ENCODE measurements at places on chromosomes 4 and X.
A peak's percentile ranks its signal among the peaks of the same experiment; 100 is the strongest.

- peak; percentile 97 for DNase-seq
Measured at GRCh38 chr4:98626350-98626749, 32.1 kb downstream of the TSPAN5 start.

DNA sequence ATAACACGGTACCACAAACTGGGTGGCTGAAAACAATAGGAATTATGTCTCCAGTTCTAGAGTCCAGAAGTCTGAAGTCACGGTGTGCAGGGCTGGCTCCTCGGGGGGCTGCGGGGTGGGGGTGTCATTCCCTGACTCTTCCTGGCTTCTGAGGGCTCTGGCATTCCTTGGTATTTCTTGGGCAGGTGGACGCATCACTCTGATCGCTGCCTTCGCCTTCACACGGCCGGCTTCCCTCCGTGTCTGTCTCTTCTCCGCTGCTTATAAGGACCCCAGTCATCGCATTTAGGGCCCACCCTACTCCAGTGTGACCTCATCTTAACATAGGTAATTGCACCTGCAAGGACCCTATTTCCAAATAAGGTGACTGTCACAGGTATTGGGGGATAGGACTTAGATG is 134.6 kb downstream of the CPZ start:
- no peak for DNase-seq

DNA sequence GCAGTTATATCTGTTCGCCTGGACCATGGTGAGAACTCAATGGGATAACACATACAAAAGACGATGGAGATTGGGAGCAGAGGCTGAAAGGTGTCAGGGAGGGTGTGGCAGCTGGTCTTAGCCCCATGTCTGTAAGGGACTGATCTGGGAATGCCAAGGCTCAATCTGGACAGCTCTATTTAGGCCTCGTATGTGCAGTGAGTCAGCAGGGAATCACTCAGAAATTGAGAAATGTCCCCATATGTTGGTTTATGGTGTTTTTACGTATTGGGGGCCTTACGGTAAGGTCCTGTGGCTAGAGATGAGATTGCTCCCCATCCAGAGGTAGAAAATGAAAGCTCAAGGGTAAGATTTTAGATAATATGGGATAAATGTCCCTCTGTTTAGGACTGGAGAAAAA is 71.4 kb upstream of the TTC29 start:
- DNase-seq, result peak; percentile 5

DNA sequence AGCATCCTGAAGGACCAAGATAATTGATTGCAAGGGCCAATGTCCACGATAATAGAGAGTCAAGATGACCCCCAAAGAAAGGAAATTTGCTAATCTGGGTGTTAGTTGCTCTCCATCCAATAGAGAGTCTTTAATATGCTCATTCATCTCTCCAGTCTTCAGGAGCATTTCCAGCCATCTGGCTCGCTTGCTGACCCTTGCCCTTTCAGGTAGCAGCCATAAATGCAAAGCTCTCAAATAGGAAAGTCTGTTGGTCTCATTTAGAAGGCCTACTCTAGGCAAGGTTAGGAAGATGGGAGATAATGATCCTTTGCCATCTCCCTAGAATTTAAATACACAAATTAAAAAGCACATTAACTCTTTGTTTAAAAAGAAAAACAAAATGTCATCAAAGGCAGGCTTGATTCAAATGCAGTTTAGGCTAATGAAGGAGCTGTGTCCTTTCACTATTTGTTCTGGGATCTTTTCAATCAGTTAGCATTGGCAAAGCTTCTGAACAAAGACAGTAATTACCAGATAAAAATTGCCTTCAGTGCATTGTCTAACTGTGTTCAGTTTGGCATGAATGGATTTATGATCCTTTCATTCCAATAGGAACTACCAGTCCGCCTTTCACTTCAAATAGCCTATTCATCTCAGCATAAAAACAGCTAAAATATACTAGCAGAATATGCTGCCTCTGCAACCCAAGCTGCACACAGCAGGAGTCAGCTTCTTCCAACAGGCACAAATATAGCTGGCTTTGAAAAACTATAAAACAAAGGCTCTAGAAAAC is 49.6 kb upstream of the ATXN3L start:
- no peak for DNase-seq

GRCh38 chr4:105374071-105374470 is 99.8 kb downstream of the PPA2 start:
- DNase-seq, result no peak

DNA sequence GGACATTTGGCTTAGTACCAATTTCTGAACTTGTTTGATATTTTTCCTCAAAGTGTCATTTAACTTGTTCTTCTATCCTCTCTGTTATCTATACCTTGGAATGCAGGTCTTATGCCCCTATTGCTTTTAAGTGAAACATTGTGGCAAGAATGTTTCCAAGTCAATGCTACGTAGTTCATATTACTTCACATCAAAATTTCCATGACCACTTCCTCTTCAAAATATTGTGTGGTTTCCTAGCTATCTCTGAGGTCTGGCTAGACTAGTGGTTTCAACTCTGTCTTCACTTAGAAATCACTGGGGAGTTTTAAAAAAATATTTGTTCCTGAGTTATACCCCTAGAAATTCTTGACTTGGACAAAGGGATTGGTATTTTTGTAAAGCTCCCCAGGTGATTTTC is 20.2 kb upstream of the RASGEF1B start:
- no peak for DNase-seq

DNA sequence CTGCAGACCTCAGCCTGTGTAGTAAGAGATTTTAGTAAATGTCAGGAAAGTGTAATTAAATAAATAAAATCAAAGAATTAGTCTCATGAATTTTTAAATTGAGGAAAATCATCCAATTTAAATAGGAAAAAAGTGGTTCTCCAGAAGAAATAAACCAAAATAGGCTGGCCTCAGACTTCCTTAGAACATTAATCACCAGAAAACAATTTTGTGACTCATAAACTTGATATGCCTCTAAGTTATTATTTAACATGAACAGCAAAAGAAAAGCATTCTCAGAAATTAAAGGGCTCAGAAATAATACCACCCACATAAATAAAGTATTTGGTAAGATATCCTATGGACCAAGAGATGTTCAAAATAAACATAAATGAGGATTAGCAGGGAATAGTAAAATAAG is 14.3 kb downstream of the FAM47B start:
- DNase-seq, result peak; percentile 50

GRCh38 chrX:149512225-149512885 is 7.2 kb upstream of the IDS start:
- peak; percentile 65 for DNase-seq

- peak; percentile 63 for DNase-seq
Measured at GRCh38 chr4:92091335-92091734, 212.4 kb upstream of the GRID2 start.

DNA sequence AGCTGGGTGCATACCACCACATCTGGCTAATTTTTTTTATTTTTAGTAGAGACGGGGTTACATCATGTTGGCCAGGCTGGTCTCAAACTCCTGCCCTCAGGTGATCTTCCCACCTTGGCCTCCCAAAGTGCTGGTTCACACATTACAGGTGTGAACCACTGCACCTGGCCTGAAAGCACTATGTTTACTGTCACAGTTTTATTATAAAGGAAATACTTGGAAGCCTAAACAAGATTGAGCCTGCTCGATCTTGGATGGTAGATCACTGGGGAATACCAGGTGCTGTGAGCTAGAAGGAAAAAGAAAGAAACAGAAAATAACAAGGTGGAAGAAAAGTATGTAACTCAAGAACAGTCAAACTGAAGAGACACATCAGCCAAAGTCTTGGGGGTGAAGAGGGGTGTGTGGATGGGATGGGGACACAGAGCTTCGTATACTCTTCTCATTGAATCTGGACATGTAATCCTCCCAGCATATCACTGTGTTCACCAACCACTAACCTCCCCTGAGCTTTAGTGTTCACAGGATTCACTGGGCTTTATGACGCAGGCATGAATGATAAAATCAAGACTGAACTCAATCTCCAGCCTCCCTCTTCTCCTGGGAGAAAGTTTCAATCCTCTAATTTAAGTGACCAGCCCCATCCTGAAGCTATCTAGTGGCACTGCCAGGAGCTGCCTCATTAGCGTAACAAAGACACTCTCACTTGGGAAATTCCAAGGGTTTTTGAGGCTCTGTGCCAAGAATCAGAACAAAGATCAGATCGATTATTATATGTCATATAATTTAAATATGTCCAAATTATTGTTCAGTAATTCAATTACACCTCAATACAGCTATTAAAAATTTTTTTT is 40.9 kb downstream of the PDS5A start:
- no peak for DNase-seq

Measured in HT1080 (cell line).